NCI-H1694 (cell line): ENCODE measurements at places on chromosomes 11 and 22.

DNA sequence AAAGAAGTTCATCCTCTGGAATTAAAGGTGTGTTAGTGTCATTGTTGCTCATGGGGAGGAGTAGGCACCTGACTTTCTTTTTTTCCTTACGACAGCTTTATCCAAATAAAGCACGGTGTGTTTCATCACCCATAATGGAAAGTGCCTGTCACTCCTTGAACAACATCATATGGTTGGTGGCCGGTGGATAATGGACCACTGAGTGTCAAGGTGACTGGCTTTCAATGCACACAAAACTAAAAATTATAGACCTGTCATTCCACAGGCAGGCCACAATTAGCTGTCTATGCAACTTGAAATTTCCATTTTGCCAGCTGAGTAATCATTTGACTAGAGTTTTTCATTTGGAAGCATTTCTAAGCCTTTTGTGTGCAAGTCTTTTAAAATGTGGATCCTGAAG lies 45.0 kb upstream of the MPPED2 start:
- DNase-seq, result no peak

DNA sequence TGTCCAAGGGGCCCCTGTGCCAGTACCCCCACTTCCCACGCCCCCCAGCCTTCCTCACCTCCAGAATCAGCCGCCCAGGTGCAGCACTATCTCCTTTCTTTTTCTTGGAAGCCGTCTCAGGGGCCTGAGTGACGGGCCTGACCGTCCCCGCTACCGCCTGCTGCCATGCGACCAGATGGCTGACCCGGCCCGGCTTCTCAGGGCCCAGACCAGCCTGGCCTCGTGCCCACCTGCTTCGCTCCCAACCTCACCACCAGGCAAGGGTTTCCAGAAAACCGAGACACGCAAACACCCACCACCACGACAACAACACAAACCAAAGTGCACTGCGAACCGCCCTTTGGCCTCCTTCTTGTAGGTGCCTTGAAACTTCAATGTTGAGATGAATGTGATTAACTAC lies 39.1 kb downstream of the MACROD1 start:
- no peak for DNase-seq

DNA sequence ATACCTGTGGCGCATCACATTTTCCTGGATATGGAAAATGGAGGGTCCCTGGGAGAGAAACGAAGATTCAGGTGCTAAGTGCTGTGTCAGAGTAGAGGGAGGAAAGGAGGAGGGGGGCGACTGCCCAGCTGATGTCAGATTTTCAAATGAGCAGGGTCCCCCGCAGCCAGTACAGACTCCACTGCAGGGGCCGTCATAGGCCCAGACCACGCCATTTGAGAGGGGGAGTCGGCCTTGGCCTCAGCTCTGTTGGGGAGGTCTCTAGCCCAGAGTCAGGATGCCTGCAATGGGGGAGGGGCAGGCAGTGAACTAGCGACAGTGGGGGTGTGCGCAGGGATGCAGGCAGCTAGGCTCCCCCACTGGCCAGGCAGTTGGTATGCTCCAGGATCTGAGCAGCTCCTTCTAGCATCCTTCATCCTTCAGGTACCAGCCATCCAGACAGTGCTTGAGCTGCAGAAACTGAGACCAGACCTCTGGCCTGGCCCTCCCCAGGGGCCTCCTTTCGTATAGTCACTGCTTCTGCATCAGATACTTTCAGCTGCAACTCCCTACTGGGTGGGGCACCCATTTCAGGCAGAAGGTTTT lies at the start of the genes BSCL2 and GNG3:
Gene BSCL2, minus strand, starts transcription at position 148 of the 585 bp plus-strand sequence. CDS start 229 bp downstream, outside the sequence.
Gene GNG3, plus strand, starts transcription at position 400 of the 585 bp plus-strand sequence. CDS start 620 bp downstream, outside the sequence.
- DNase-seq, result no peak

GRCh38 chr11:42595876-42596275 lies 715.9 kb upstream of the API5 start:
- no peak for DNase-seq

- DNase-seq, result no peak
Measured at GRCh38 chr11:95517453-95517852, 272.1 kb downstream of the FAM76B start.

- no peak for DNase-seq
Measured at GRCh38 chr11:102138223-102138622, 28.0 kb downstream of the YAP1 start.

- no peak for DNase-seq
Measured at GRCh38 chr11:61885166-61885778, 6.1 kb downstream of the FADS3 start.
